AG04449 (cell line): ENCODE measurements at places on chromosomes 16 and 17.

DNA sequence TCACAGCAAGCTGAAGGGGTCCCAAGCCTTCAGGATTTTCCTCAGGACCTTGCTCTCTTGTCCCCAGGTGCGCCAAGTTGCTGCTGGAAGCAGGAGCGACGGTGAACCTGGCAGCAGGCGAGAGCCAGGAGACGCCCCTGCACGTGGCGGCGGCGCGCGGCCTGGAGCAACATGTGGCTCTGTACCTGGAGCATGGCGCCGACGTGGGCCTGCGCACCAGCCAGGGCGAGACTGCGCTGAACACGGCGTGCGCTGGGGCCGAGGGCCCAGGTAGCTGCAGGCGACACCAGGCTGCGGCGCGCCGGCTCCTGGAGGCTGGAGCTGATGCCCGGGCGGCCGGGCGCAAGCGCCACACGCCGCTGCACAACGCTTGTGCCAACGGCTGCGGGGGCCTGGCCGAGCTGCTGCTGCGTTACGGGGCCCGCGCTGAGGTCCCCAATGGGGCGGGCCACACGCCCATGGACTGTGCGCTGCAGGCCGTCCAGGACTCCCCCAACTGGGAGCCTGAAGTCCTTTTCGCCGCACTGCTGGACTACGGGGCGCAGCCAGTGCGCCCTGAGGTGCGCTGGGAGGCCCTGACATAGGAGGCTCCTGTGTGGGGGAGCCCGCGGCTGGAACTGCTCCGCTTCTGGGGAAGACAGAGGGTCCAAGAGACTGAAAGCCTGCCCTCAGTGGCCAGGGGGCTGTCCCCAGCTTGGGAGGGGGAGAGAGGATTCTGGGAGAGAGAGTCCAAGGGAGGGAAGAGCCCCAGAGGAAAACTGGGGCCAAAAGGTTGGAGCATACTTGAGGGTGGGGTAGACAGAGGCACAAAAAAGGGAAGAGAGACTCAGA, 6.4 kb downstream of the ASB16 start:
- DNase-seq: no peak

GRCh38 chr17:80864751-80865150, 126.9 kb upstream of the CHMP6 start:
- no peak for DNase-seq

GRCh38 chr17:71118039-71118438, 948.7 kb downstream of the KCNJ2 start:
- no peak for DNase-seq

GRCh38 chr16:15054357-15055140, 1.3 kb downstream of the NTAN1 start:
- no peak for DNase-seq

- no peak for DNase-seq
These were observed 147.9 kb upstream of the CHMP6 start for GRCh38 chr17:80843741-80844156.

- no peak for DNase-seq
These were observed 14.2 kb upstream of the MARCHF10 start for GRCh38 chr17:62822080-62822904.

GRCh38 chr17:47879028-47879585, 16.9 kb upstream of the SP2 start:
- DNase-seq: no peak

GRCh38 chr17:1617620-1618174, 10.9 kb downstream of the SLC43A2 start:
- DNase-seq: peak; percentile 29

DNA sequence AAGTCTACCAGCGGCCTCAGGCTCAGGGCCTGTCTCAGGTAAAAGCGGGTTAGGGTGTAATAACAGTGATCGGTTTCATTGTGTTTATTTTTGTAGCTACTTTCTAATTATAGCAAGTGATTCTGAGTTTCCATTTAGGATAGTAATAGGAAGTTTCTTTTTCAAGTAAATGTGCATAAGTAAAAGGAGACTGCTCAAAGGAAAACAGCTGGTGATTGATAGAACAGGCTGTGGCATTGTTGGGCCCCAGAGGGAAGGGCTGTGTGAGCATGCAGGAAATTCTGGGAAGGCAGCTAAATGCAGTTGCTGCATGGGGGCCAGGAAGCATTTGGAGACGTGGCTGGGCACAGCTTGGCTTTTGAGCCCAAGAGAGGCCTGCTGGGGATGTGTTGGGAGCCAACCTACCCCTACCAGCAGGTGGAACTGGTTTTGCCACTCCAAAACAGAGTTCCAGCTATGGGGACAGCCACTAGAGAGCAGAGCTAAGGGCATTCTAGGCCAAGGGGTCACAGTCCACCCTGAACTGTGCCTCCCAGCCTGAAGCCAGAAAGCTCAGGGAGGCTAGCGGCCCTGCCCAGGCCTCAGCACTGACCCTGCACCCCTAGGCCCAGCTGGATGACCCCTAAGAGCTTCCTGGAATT, 12.6 kb downstream of the SNX20 start:
- no peak for DNase-seq

DNA sequence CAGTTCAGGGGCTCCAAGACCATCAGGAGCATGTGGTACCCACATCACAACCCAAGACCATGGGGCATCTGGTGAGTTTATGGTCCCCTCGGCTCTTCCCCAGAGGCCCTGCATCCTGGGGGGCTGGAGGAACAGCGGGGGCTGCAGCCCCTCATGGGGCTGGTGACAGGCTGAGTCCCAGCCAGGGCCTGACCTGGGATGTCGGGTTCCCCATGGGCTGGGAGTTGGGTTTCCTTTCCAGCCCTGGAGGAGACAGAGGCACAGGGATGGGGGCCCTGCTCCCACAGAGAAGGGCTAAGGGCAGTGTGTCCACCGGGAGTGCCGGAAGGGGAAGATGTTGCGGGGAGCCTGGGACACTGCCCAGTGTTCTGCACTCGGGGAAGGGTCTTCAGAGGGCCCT, 82.4 kb downstream of the GOSR1 start:
- no peak for DNase-seq

DNA sequence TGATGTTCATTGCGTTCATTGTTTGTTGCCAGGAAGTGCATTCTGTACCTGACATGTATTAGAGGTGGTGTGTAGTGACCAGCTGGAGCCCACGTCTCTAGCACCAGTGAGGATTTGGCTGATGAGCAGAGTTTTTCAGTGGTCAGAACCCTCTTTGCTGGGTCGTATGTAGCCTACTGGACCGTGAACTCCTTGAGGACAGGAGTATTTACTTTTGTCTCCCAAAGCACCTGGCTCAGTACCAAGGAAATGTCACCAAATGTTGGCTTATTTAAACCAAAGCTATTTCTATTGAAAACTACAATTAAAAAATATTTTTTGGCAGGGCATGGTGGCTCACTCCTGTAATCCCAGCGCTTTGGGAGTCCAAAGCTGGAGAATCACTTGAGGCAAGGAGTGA, 262.7 kb downstream of the SNX29 start:
- DNase-seq: no peak
